Transverse colon (tissue), 4 donors: ENCODE measurements at places on chromosomes 4 and X. TPM values are rescaled to one million over a fixed set of nuclear protein-coding genes. Genes with fewer than 3 reads are reported as not detected.

DNA sequence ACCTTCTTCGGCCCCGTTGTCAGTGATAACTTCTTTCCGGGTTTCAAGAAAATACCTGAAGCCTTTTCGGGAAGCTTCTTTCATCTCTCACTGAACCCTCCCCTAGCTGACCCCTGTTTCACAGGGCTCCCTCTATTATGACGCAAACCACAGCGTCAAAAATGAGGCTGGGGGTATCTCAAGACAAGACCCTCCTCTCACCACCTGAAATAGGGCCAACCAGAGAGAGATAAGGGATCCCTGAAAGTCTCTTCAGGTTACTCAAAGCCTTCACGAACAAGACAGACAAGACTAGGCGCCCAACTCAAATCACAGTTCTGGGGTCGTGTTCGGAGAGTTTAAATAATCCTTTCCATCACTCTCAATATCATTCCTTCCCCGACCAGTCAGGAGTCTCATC is 1.2 kb downstream of the PHF8 start:
- DNase-seq = no peak

DNA sequence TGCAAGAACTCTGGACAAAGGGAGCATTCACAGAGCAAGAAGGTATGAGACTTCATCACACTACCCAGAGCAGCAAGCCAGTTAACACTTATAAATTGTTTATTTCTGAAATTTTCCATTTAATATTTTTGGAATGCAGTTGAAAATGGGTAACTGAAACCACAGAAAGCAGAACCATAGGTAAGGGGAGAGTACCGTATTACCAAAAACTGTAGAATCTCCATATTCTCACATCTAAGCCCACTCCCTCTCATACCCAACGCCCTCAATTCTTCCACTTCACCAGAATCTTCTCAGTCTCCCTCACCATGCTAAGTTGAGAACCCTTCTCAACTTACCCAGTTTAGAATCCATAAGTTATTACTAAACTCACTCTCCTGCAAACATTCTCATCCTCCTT is 277.8 kb downstream of the SPOCK3 start:
- no peak for DNase-seq

DNA sequence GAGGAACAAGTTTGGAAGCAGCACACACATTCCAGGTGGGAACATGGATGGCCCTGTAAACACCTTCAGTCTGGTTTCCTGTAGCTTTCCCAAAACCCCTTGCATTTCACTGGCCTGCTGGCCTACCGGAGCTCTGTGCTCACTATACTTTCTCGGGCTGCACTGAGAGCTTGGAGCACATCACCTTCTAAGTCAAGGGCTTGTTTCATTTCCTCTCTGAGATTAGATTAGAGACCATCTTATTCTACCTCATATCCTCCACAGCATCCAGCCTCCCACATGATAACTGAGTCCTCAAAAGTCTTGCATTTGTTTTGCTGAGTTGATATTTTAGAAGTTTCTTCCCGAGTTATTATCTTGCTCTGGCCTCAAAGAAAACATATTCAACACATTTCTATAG is 147.7 kb downstream of the RASL11B start:
- DNase-seq = no peak

GRCh38 chrX:114071412-114071811 is 512.5 kb upstream of the HTR2C start:
- no peak for DNase-seq

GRCh38 chrX:1358793-1359476 is 22.4 kb downstream of the IL3RA start:
- DNase-seq = no peak

GRCh38 chrX:24498975-24499374 is 33.9 kb downstream of the PDK3 start:
- DNase-seq = no peak

GRCh38 chrX:40872351-40872750 is 137.0 kb upstream of the MED14 start:
- no peak for DNase-seq

DNA sequence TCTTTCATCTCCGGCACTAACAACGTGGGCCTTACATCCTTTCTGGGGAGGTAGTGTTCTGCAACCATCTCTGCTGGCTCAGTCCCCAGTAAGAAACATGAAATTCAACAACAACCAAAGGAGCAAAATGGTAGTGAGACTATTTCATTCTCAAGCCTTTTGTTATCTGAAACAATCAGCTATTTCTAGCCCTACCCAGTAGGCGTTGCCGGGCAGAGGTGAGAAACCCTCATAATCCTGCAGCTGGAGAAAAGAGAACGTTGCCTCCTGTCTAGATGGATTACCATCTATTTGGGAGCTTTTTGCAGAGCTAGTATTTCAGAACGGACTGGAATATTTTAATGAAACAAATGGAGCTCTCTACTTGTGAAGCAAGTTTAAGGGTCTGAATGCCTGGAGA is 66.4 kb upstream of the GPR174 start:
- DNase-seq = peak; percentile 15

RAB41 gene
- total RNA-seq = not detected

SMIM10 gene
- 1.8 TPM for total RNA-seq

RS1 gene
- not detected for total RNA-seq

JAKMIP1 gene
- total RNA-seq = 1.7 TPM
